Sciatic nerve (tissue), 2 donors: ENCODE measurements at places on chromosomes 4 and X.

DNA sequence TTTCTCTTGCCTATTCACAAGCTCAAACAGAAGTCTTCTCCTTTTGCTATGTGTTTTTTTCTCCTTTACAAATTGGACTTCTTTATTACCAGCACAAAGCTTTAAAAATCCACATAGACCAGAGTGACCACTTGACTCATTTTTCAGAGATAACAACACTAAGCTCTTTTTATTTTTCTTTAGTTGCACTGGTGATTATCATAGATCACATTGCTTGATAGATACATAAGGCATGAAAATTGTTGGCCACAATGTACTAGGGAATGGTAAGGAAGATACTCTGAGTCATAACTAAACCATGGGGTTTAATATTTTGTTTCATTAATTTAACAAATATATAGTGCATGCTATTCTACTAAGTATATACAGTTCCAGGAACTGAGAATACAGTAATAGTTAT is 159.0 kb downstream of the GASK1B start:
- no peak for DNase-seq

- DNase-seq: no peak
These were observed 35.1 kb downstream of the MAGED2 start for GRCh38 chrX:54842607-54843006.

DNA sequence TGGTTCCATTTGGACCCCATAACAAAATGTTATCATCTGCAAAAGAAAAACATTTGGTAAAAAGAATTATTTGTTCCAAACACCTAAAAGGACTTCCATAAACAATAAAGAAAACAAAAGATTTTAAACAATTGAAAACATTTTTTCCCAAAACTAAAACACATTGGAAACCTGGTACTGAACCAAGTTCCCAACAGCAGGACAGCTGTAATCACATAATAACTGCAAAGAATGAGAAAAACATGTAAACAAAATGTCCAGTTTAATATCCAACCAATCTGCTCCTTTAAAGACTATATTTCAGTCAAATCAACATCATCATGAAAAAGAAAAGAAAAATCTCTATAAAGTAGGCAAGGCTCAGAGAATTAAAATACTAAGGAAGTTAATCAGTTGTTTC is 36.3 kb downstream of the PRDM5 start:
- no peak for DNase-seq

GRCh38 chrX:19991350-19991718 is 473 bp upstream of the BCLAF3 start:
- DNase-seq: no peak

GRCh38 chr4:127849505-127850234 is 31.0 kb upstream of the PLK4 start:
- no peak for DNase-seq

- no peak for DNase-seq
These were observed 1573.5 kb upstream of the TENM3 start for GRCh38 chr4:180669680-180670079.

- no peak for DNase-seq
These were observed 259.8 kb upstream of the ATOH1 start for GRCh38 chr4:93568758-93569157.
